ENCODE measurements at places on chromosomes 5 and 9.

DNA sequence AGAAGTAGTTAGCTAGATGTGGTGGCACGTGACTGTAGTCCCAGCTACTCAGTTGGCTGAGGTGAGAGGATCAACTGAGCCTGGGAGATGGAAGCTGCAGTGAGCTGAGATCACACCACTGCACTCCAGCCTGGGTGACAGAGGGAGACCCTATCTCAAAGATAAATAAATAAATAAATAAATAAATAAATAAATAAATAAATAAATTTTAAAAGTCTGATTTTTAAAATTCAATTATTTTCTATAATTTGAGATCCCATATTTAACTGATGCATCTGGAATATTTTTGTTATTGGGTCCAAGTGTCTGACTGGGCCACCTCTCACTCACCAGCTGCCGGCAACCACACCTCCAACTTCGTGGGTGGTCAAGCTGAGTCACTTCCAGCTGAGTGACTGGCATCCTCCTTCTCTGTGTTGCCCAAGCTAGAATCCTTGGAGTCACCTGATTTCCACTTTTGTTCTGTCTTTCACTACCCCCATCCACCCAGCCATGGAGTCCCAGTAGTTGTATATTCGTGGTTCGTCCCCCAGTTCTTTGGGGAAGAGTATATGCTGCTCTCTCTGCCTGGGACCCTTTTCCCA lies 70.9 kb downstream of the EGFLAM start:
- H3K4me1 ChIP-seq = no peaks in the 10 kb centered on the region
- no peak overlapping the region for H3K4me3 ChIP-seq

- no peak overlapping the region for H3K27ac ChIP-seq
- H3K4me1 ChIP-seq = no peaks in the 10 kb centered on the region
- H3K4me3 ChIP-seq = no peak overlapping the region
- H3K27me3 ChIP-seq = no peaks in the 10 kb centered on the region
Observed at GRCh38 chr9:80400624-80401230, 829.0 kb downstream of the TLE4 start.

DNA sequence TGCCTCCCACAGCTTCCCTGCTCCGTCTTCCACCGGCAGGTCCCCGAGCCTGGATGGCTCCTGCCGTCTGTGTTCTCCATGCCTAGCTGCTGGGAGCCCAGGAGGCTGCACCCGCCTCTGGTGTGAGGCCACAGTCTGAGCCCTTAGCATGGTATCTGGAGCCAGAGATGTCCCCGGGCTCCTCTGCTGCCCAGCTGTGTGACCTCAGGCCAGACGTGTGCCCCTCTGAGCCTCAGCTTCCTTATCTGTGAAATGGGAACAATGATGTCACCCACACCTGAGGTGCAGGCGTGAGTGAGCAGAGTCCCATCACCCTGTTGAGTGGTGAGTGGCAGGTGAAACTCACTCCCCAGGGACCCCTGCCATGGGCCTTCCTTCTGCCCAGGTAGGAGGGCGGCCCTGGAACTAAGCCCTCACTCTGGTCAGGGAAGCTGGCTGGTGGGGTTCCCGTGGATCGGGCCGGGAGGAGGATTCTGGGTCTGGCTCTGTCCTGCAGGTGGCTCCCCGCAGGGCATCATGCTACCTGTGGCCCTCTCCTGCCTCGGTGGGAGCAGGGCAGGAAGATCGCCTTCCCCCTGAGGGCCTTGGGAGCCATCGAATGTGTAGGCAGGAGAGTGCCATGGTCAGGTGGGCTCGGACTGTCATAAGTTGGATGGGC lies 239.0 kb downstream of the PBX3 start:
- H3K4me3 ChIP-seq = no peak overlapping the region
- H3K4me1 ChIP-seq = no peaks in the 10 kb centered on the region
- H3K36me3 ChIP-seq = no peaks in the 10 kb centered on the region
- DNase-seq = no peak

DNA sequence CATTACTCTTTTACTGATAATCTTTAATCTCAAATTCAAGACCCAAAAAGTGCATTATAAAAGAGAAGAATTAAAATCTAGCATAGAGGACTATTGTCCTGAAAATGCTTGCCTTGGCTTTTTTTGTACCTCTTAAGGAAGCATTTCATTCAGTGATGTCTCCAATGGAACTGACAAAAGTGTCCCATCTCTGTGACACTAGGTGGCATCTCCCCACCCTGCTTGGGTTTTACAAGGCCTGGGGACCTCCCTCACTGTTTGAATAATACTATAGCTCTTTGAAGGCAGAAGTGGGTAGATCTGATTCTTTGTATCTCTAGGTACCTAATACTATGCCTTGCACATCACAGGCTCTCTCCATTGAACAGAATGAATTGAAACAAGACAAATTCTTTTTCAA lies 180.6 kb downstream of the EPB41L4A start:
- peaks cover 9% of the 10 kb centered on the region for H3K27me3 ChIP-seq
- DNase-seq = peak; percentile 4
- no peaks in the 10 kb centered on the region for H3K4me1 ChIP-seq
- H3K36me3 ChIP-seq = no peaks in the 10 kb centered on the region
- no peak overlapping the region for H3K27ac ChIP-seq
- H3K4me3 ChIP-seq = no peak overlapping the region

GRCh38 chr5:89036704-89037489 lies 153.9 kb upstream of the MEF2C start:
- no peaks in the 10 kb centered on the region for H3K4me1 ChIP-seq
- H3K4me3 ChIP-seq = no peak overlapping the region
- H3K36me3 ChIP-seq = no peaks in the 10 kb centered on the region
- no peaks in the 10 kb centered on the region for H3K27me3 ChIP-seq
- H3K27ac ChIP-seq = no peak overlapping the region

GRCh38 chr9:101486693-101487442 lies 46.8 kb upstream of the RNF20 start:
- peaks cover 4% of the 10 kb centered on the region for H3K4me1 ChIP-seq
- no peaks in the 10 kb centered on the region for H3K36me3 ChIP-seq
- H3K27ac ChIP-seq = no peak overlapping the region
- DNase-seq = peak; percentile 19
- H3K27me3 ChIP-seq = peaks cover 47% of the 10 kb centered on the region

Data from activated CD8-positive, alpha-beta T cell treated with anti-CD3 and anti-CD28 coated beads for 36 hours (primary cell).